ENCODE measurements at places on chromosomes 16 and 17.

GRCh38 chr17:28196636-28197035 is 122.4 kb upstream of the TMEM97 start:
- no peak for DNase-seq

GRCh38 chr17:76685846-76686245 is 24.9 kb downstream of the MXRA7 start:
- DNase-seq: no peak

DNA sequence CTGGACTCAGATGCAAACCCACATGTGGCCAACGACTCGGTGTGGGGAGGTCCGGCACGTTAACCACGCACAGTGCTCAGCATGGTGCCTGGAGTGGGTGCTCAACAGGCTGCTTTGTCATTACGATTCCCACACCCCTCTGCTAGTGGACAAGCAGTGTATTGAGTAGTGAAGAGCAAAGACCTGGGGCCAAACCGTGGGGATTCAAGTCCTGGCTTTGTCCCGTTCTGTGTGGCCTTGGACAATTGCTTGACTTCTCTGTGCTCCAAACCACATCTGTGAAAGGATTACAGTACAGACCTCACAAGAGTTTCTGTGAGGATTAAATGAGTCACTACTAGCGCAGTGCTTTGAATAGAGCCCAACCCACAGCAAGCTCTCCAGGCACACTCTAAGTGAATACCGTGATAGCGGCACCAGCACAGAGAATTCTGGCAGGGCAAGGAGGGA is 33.8 kb downstream of the TRPV2 start:
- DNase-seq: no peak

DNA sequence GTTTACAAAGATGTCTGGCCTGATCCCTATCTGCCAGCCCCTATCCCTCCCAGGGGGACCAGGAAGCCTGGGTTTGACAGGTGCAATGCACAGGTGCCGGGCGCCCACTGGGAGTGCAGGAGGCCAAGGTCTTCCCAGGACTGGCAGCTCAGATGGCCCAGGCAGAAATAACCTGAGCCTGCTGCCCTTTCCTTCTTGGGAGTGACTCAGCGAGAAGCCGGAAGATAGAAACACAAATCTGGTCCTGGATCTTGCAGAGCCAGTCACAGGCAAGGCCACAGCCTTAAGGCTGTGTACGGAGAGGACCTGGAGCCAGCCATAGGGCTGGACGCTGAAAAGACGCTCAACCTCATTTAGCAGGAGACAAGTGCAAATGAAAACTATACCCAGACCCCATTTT is 27.7 kb downstream of the GPR142 start:
- no peak for DNase-seq

DNA sequence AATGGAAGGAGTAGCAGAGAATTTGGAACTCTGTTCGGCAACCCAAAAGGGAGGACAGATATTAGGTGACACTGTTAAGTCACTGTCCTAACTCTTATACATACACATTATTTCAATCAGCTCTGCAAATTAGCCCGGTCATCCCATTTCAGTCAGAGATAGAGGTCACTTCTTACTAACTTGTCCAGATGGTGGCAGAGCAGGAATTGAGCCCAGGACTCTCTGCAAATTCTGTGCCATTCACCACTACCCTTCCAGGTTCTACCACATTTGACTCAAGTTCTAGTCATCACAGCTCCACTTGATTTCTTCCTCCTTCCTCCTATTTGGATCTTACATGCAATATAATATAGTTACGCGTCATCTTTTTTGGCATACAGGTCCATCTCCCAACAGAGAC is 35.9 kb upstream of the NUDT7 start:
- DNase-seq: no peak

- DNase-seq: no peak
Measured at GRCh38 chr16:57485091-57485915, 990 bp downstream of the DOK4 start.

GRCh38 chr16:67030221-67030962 is 1.4 kb downstream of the CBFB start:
- DNase-seq: no peak

DNA sequence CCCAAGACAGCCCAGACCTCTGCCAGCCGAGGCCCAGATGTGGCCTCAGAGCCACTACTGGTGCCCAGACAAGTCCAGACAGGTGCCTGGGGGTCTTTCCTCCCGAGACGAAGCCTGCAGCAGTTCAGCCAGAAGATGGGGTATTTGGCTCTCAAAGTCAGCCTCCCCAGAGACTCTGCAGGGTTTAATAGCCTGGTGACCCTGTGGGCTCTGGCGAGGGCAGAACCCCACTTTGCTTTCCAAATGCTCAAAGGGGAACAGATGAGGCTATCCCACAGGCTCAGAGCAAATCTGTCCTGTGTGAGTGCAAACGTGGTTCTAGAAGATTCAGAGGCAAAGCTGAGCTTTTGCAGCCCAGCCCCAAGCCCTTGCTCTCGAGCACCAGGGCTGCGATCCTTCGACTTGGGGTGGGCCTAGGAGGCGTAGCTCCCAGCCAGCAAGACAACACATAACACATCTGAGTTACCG is 236.0 kb downstream of the MRTFB start:
- no peak for DNase-seq
